T-cell (primary cell): ENCODE measurements at places on chromosomes 12 and 14. TPM values are rescaled to one million over a fixed set of nuclear protein-coding genes. Genes with fewer than 3 reads are reported as not detected.
A peak's percentile ranks its signal among the peaks of the same experiment; 100 is the strongest.

DNA sequence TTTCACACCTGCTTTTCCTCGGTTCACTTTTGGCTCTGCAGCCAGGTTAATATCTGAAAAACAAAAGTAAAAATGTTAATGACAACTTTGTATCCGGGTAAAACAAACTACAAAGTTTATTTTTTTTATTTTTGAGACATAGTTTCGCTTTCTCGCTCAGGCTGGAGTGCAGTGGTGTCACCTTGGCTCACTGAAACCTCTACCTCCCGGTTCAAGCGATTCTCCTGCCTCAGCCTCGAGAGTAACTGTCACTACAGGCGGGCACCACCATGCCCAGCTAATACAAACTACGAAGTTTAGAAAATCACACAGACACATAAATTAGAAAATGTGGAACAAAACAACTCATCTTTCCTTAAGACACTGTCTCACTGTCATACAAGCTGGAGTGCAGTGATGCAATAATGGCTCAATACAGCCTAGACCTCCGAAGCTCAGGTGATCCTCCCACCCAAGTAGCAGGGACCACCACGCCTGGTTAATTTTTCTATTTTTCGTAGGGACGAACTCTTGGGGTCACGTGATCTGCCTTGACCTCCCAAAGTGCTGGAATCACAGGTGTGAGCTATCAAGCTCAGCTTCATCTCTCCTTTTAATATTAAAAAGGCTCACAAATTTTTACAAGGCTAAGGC is 38.1 kb downstream of the HNRNPC start:
- DNase-seq: no peak
- no peaks in the 10 kb centered on the region for H3K27me3 ChIP-seq
- H3K4me3 ChIP-seq: no peak overlapping the region
- peak overlapping the region; percentile 69 for H3K27ac ChIP-seq
- H3K4me1 ChIP-seq: peaks cover 42% of the 10 kb centered on the region
- no peaks in the 10 kb centered on the region for H3K36me3 ChIP-seq

GRCh38 chr12:11085419-11085818 is 6.7 kb downstream of the TAS2R43 start:
- no peaks in the 10 kb centered on the region for H3K4me1 ChIP-seq
- no peaks in the 10 kb centered on the region for H3K27me3 ChIP-seq
- no peak overlapping the region for H3K27ac ChIP-seq
- DNase-seq: no peak
- H3K4me3 ChIP-seq: no peak overlapping the region

- DNase-seq: no peak
- no peak overlapping the region for H3K4me3 ChIP-seq
- H3K27me3 ChIP-seq: no peaks in the 10 kb centered on the region
Measured at GRCh38 chr14:58488550-58488949, 61.0 kb downstream of the KIAA0586 start.

- H3K27me3 ChIP-seq: no peaks in the 10 kb centered on the region
- DNase-seq: no peak
- no peak overlapping the region for H3K4me3 ChIP-seq
Measured at GRCh38 chr12:14072987-14073386, 91.6 kb upstream of the GRIN2B start.

Gene SLC4A8
- 2.9 TPM for total RNA-seq

GRCh38 chr12:52629281-52630007 is 11.1 kb upstream of the KRT73 start:
- H3K27me3 ChIP-seq: no peaks in the 10 kb centered on the region
- no peaks in the 10 kb centered on the region for H3K36me3 ChIP-seq
- peaks cover 42% of the 10 kb centered on the region for H3K4me1 ChIP-seq
- H3K4me3 ChIP-seq: peak overlapping the region; percentile 39
- H3K27ac ChIP-seq: no peak overlapping the region

DNA sequence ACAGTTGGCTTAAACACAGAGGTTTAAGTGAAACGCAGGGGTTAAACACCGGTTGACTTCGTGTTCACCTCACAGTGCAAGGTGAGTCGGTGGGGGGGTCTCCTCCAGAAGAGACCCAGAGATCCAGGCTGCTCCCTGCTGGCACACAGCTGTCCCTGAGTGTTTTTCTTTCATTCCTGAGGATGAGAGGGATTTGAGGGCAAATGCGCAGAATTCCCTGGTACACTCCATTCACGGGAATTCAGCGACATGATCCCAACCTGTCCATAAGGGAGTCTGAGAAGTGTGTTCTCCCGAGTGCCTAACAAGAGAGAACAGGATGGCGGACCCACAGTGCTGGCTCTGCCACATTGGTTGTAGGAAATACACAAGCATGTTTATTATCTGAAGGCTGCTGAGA is 107.2 kb upstream of the ESRRB start:
- H3K27me3 ChIP-seq: no peaks in the 10 kb centered on the region
- H3K4me3 ChIP-seq: no peak overlapping the region
- H3K27ac ChIP-seq: no peak overlapping the region
- H3K36me3 ChIP-seq: no peaks in the 10 kb centered on the region

- no peak overlapping the region for H3K27ac ChIP-seq
- DNase-seq: no peak
- H3K4me1 ChIP-seq: no peaks in the 10 kb centered on the region
- no peaks in the 10 kb centered on the region for H3K36me3 ChIP-seq
Measured at GRCh38 chr12:65511134-65511834, 232.8 kb downstream of the MSRB3 start.

Gene KRT83
- total RNA-seq: not detected

Gene TBX3
- 0.44 TPM for total RNA-seq

Gene PRICKLE1
- 0.43 TPM for total RNA-seq

- no peak for DNase-seq
- H3K36me3 ChIP-seq: no peaks in the 10 kb centered on the region
- no peaks in the 10 kb centered on the region for H3K27me3 ChIP-seq
- H3K27ac ChIP-seq: no peak overlapping the region
Measured at GRCh38 chr12:57315681-57316080, 64.7 kb upstream of the STAC3 start.

- peaks cover 4% of the 10 kb centered on the region for H3K27me3 ChIP-seq
- no peak overlapping the region for H3K27ac ChIP-seq
- H3K36me3 ChIP-seq: no peaks in the 10 kb centered on the region
- H3K4me3 ChIP-seq: no peak overlapping the region
- DNase-seq: no peak
Measured at GRCh38 chr12:62249419-62249818, 10.8 kb upstream of the USP15 start.

- H3K27me3 ChIP-seq: no peaks in the 10 kb centered on the region
- no peak overlapping the region for H3K4me3 ChIP-seq
- peaks cover 26% of the 10 kb centered on the region for H3K36me3 ChIP-seq
- H3K27ac ChIP-seq: peak overlapping the region; percentile 34
Measured at GRCh38 chr14:100147181-100147631, 12.2 kb downstream of the DEGS2 start.

Gene CSRP2
- total RNA-seq: not detected

- H3K27ac ChIP-seq: no peak overlapping the region
- H3K36me3 ChIP-seq: no peaks in the 10 kb centered on the region
- no peak for DNase-seq
- no peak overlapping the region for H3K4me3 ChIP-seq
- H3K4me1 ChIP-seq: no peaks in the 10 kb centered on the region
- no peaks in the 10 kb centered on the region for H3K27me3 ChIP-seq
Measured at GRCh38 chr14:22668417-22668816, 24.3 kb upstream of the OR6J1 start.

DNA sequence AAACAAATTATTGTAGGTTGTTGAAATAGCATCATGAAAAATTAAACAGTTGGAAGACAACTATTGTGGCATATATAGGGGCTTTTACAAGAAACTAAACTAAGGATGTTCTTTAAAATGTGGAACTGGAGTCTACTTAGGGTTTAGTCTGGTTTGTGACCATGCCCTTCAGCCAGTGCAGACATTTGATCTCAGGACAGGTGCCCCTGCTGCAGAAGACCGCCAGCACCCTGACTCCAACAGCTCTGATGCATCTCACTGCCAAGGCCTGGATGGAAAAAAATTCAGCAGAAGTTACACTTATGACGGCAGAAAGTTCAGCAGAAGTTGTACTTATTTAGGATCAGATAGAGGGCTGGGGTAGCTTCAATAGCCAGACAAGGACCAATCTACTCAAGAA is 51.5 kb downstream of the TMEM117 start:
- no peaks in the 10 kb centered on the region for H3K27me3 ChIP-seq
- DNase-seq: no peak
- no peak overlapping the region for H3K4me3 ChIP-seq

- peaks cover 32% of the 10 kb centered on the region for H3K4me1 ChIP-seq
- no peak overlapping the region for H3K4me3 ChIP-seq
- no peak for DNase-seq
- H3K27ac ChIP-seq: peak overlapping the region; percentile 82
- H3K27me3 ChIP-seq: no peaks in the 10 kb centered on the region
- no peaks in the 10 kb centered on the region for H3K36me3 ChIP-seq
Measured at GRCh38 chr14:24673059-24673458, 39.1 kb upstream of the GZMB start.

DNA sequence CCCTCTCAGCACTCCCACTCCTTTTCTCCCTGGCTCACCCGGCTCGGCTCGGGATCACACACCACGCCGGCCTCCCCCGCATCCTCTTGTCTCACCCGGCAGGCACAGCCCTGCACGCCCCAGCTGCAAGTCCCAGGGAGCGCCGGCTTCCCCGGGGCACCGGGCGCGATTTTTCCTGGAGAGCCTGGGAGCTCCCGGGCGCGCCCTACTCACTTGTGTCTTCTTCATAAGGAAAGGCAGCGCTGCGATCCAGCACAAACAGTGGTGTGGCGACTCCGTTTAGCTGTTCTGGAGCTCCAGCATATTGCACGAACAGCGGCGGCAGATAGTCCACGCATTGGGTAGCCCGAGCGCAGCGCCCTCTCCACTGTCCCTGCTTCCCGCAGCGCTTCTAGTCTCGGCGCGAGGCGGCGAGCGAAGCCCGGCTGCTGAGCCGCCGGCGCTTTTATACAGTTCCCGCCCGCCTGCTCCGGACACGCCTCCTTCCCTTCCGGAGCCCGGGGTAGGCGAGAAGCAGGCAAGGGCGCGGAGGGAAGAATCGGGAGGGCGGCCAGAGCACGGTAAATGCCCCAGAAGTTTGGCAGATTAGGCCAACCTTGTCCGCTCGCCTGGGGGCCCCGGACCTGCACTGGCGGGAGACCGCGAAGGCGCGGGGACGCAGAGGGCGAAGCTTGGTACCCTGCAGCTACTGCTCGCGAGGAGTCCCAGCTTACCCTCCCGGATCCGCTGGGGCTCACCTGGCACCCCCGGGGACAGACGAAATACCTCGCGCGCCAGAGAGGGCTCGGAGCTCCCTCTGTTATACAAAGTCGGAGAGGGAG is at the start of gene KITLG:
Gene KITLG, minus strand, starts transcription at position 421 of the 821 bp plus-strand sequence. Its CDS starts 193 bp downstream, at position 228.
- no peak within 1 kb of the TSS for H3K4me3 ChIP-seq
- no peak for DNase-seq
- peaks cover 3% of the 10 kb centered on the region for H3K4me1 ChIP-seq
- no peaks in the 10 kb centered on the region for H3K36me3 ChIP-seq
- peaks cover 21% of the 10 kb centered on the region for H3K27me3 ChIP-seq
- no peak within 1 kb of the TSS for H3K27ac ChIP-seq

Gene GPD1
- total RNA-seq: 0.93 TPM

DNA sequence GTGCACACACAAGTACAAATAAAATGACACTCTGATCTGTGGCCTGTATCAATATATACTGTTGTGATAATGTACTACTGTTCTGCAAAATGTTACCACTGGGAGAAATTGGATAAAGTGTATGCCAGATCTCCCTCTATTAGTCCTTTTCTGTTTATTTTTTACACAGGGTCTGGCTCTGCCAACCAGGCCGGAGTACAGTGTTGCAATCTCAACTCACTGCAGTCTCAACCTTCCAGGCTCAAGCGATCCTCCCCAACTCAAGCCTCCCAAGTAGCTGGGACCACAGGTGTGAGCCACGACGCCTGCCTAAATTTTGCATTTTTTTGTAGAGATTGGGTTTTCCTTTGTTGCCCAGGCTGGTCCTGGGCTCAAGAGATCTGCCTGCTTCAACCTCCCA is 1.9 kb downstream of the NT5DC3 start:
- peaks cover 2% of the 10 kb centered on the region for H3K27me3 ChIP-seq
- no peak overlapping the region for H3K4me3 ChIP-seq
- no peak for DNase-seq
- no peak overlapping the region for H3K27ac ChIP-seq
- no peaks in the 10 kb centered on the region for H3K36me3 ChIP-seq
- H3K4me1 ChIP-seq: peaks cover 5% of the 10 kb centered on the region

DNA sequence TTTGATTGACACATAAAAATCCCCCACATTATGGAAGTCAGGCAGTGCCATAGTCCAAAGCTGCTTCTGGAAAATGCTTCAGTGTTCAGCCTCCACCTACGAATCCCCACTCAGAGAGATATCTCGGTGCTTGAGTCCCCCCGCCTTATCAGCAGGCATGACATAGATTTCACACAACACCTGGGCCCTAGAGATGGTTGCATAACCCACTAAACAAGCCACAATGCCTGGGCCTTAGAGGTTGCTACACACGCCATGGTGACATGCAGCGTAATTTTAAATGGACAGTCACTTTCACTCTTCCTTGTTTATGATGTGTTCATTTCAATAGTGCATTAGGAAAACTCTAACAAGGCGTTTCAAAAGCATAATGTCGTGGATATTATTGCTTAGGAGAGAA is 38.0 kb downstream of the CCDC60 start:
- H3K27ac ChIP-seq: no peak overlapping the region
- H3K4me1 ChIP-seq: no peaks in the 10 kb centered on the region
- no peak for DNase-seq
- H3K4me3 ChIP-seq: no peak overlapping the region

DNA sequence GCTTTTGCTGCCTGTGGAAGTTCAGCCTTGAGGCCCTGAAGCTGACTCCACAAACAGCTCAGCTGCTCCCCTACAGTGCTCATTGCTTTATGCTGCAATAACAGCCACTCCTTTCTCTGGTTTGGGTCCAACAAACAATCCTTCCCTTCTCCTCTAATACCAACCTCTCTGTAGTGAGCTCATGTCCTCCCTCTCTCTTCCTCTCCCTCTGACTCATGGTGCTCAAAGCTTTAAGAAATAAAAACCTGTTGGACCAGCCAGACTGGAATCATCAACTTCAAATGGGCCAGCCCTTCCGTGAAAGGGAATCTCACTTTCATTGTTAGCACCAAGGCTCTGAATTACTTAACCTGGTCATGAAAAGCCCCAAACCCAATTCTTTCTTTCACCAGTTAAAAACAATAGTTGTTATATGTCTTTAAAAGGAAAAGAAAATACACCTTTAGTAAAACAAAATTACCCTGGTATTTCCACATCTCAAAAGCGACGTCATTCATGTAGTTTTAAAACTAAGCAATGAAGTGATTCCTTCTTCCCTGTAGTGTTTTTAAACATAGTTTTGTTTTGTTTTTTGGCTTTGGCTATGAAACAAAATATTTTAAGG is 126.4 kb downstream of the DUSP6 start:
- H3K36me3 ChIP-seq: no peaks in the 10 kb centered on the region
- H3K4me3 ChIP-seq: no peak overlapping the region
- H3K27ac ChIP-seq: peak overlapping the region; percentile 52
- H3K27me3 ChIP-seq: no peaks in the 10 kb centered on the region
- peaks cover 18% of the 10 kb centered on the region for H3K4me1 ChIP-seq
- no peak for DNase-seq

GRCh38 chr12:107017042-107017441 is 30.1 kb upstream of the MTERF2 start:
- H3K36me3 ChIP-seq: peaks cover 6% of the 10 kb centered on the region
- DNase-seq: no peak
- no peaks in the 10 kb centered on the region for H3K4me1 ChIP-seq
- no peak overlapping the region for H3K4me3 ChIP-seq
- H3K27ac ChIP-seq: no peak overlapping the region
